RCC 7860 (cell line): ENCODE measurements at places on chromosomes 7 and 10.

GRCh38 chr7:149020483-149020882 lies 7.8 kb downstream of the PDIA4 start:
- DNase-seq: no peak

DNA sequence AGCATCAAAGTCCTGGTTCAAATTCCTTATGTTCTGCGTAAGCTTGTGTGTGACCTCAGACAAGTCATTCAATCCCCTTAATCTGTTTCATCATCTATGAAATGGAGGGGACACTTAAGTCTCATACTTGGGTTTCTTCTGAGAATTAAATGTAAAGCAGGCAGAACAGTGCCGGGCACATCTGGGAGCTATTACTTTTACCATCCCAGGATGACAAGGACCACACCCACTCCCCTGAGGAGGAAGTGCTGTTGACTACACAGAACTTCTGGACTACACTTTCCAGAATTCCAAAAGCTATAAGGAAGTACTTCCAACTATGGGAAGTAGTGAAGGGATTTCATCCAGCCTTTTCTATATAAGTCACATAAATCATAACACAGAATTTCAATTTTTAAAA lies 294.9 kb downstream of the IPMK start:
- no peak for DNase-seq

DNA sequence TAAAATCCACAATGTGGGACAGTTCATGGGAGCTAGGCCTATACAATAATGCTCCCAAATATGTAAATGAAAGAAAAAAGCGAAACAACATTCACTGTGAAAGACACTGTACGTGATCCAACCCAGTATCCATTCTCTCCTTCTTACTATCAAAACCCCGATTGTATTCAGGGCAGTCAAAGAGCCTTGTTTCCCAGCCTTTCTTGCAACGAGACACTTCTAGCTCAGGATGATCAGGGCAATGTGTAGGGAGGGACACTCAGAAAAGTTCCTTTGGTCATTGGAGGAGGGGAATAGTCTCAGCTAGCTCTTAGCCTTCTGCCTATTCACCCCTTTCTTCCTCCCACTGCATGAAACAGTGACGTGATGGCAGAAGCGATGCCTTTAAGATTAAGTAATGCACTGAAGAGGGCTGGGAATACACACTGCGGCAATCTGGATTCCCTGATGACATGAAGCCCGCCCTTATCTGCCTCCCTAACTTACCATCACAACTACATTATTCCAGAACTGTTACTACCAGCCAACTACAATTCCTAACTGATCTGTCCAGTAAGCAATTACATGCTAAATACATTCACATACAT lies 27.3 kb downstream of the UBE2H start:
- DNase-seq: no peak

DNA sequence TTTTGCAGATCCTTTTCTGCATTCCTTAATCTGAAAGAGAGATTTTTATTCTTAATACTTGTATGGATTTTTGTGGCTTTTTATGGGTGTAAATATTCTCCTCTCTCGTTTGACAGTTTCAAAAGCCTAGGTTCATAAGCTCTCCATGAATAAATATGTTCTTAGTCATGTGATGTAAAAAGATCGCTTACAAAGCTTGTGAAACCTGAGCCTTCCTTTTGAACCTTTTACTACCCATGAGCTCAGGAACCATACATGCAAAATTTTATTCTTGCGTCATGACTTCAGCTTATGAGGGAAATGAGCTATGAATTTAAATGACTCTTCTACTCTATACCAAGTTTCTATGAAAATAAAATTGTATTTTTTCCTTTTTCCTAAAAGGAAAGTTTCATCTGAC lies 98.7 kb downstream of the POLL start:
- DNase-seq: no peak

- no peak for DNase-seq
These were observed 115.5 kb downstream of the WDFY4 start for GRCh38 chr10:48800007-48800675.
